AG04450 (cell line): ENCODE measurements at places on chromosomes 3 and 15.

- no peak for DNase-seq
Observed at GRCh38 chr3:184428561-184429175, 48.8 kb downstream of the CHRD start.

- no peak for DNase-seq
Observed at GRCh38 chr3:69907554-69907953, 92.0 kb upstream of the SAMMSON start.

DNA sequence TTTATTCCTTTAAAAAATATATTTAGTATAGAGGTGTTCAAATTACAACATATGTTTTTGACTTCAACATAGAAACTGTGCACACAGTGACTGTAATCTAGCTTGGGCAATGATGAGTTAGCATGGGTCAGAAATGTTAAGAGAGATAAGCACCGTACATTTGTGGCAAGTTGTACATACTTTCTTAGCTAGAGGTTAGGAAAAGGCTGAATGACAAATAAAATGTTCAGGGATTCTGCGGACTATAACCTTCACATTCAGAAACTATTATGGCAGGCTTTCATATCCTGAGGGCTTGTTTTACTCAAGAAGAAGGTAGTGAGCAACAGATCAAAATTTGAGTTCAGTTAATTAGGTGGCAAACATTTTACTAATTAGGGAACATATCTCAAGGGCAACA is 379.7 kb upstream of the EPHA6 start:
- no peak for DNase-seq

DNA sequence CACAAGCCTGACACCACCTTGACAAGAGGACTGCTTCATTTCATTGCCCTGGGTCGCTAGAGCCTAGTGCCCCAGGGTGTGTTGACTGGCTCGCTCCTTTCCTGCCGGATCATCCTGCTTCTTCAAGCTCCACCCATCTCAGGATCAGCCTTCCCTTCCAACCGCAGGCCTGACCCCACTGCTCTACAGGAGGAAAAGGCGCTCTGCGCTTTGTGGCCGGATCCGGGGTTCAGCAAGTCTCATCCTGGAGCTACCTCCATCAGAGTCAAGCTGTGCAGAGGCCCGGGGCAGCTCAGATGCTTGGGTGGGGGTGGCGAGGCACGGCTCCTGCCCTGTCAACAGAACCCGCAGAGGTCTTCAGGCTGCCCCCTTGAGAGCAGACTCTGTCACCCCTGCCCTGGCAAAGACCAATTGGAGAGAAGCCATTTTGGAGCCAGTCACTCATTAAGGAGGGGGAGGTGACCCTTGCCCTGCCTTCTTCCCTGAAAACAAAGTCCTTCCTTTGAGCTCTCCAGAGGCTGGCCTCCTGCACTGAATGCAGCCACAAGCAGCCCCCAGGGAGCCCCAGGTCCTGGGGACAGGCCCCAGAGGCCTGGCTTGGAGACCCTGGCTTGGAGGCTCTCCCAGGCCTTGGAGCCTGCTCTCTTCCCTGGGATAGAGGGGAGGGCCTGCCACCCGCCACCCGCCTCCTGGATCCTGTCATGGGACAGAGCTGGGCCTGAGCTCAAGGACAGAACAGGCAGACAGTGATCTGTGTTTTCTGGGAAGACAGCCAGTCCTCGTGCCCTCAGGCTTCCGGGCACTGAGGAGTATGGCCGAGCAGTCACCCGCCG is 80.3 kb downstream of the CPN2 start:
- no peak for DNase-seq

DNA sequence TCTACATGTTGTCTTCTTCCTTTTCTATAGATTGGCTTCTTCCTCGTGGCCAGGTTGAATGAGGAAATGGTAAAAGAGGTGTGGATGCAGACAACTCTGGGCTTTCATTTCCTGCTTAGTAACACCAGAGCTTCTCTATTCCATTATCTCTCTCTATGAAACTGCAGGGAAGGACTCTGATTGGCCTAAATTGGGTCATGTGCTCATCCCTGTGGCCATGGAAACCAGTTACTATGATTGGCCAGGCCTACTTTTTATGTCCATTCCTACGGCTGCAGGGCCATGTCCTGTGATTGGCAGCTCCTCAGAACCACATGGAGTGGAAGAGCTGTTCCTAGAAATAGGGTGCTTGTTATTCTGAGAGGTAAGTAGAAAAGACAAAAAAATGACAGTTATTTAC is 486.9 kb upstream of the ADAMTS9 start:
- DNase-seq = no peak
